ENCODE measurements at places on chromosomes 13 and 19.

DNA sequence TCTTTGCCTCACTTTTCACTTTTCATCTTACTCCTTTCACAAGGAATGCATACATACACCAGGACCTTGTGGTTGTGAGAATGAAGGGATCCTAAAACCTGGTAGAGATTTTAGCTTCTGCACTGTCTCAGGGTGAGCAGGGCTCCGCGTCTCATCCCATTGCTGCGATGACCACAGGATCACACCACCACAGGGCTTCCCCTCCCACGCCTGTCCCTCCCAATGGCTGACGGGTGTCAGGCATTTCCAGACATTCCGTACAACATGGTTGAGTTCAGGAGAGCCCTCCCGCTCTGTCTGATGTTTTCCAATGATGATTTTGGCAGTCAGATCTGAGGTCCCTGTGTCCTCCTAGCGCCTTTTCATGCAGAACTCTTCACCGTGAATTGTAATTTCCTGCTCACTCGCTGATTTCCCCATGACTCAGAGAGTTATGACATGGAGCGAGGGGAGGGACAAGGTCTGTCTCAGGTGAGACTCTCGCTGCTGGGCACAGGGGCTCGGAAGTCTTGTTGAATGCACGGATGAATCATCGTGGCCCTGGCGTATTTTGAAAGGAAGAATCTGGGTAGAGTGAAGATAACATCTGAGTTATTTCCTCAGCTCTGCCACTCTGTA lies 102.8 kb downstream of the TEX29 start:
- DNase-seq, result no peak

DNA sequence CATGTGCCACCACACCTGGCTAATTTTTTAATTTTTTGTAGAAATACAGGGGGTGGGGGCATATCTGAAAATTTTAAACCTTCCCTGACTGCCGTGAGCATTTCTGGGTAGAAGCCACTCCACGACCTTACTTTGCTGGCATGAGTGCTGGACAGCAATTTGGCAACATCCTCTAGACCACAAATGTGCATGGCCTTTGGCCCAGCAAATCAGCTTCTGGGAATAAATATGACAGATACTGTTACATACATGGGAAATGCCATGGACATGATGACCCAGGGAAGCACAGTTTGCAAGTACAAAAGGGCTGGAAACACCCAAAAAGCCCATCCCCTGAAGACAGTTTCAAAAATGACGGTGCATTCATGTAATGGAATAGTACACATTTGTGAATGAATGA lies 3.2 kb upstream of the PVR start:
- DNase-seq, result no peak

DNA sequence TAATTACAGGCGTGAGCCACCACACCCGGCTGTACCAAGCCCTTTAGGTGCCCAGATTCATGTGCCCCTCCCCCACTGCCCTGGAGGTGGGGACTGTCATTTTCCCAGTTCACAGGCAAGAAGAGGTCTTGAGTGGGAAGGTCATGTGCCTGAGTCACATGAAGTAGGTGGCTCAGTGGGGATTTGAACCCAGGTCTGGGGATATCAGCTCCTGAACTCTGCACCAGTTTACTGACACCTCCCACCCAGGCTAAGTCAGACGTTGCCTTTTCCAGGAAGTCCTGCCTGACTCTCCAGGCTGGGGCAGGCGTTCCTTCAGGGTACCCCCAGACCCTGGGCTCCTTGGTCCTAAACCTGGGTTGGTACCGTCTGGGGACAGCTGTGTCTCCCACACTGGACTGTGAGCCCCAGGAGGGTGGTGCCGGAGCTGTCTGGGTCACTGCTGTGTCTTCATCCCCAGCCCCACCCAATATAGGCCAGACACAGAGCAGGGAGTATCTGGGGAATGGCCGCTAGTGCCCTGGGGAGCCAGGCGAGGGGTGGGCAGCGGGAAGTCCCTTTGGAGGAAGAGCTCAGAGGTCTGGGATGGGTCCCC lies 8.6 kb downstream of the VASP start:
- DNase-seq, result no peak

DNA sequence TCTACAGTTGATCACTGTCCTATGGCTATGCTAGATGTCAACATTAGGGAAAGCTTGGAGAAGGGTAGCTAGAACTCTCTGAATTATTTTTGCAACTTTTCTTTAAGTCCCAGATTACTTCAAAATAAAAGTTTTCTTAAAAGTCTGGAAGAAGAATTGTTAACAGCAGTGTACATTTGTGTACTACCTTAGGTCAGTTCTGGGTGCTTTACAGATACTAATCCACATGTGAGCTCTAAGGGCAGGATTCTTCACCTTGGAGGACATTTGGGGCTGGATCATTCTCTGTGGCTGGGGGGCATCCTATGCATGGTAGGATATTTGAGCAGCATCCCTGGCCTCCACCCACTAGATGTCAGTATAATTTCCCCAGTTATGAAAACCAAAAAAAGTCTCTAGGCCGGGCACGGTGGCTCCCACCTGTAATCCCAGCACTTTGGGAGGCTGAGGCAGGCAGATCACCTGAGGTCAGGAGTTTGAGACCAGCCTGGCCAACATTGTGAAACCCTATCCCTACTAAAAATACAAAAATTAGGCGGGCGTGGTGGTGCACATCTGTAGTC lies 2.8 kb downstream of the BRME1 start:
- DNase-seq, result no peak
